ENCODE measurements at places on chromosomes 16 and 17.

- peak overlapping the region; percentile 48 for H3K4me3 ChIP-seq
- no peaks in the 10 kb centered on the region for H3K27me3 ChIP-seq
- peak overlapping the region; percentile 100 for H3K27ac ChIP-seq
- peaks cover 80% of the 10 kb centered on the region for H3K4me1 ChIP-seq
- peaks cover 16% of the 10 kb centered on the region for H3K36me3 ChIP-seq
These were observed 46.2 kb downstream of the TUBD1 start for GRCh38 chr17:59846394-59847165.

DNA sequence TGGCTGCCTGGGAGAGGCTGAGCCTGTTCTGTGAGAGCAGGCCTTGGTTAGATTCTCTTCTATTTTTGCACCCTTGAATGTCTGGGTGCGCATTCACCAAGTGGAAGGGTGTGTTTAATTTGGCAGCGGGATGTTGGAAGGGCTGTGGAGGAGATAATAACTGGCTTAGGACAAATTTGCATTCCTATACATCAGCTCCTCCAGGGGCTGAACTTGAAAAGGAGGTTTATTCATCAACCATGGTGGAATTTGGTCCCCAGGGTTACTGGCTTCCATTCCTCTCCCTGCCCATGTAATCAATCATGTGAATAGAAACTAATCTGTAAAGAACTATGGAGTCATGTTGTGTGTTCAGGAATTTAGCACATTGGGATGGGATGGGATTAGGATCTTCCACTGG lies 100.2 kb upstream of the FOXF1 start:
- H3K4me1 ChIP-seq: no peaks in the 10 kb centered on the region
- H3K27me3 ChIP-seq: peaks cover 14% of the 10 kb centered on the region
- DNase-seq: no peak
- H3K36me3 ChIP-seq: no peaks in the 10 kb centered on the region
- H3K4me3 ChIP-seq: no peak overlapping the region

GRCh38 chr17:76467809-76468633 lies 618 bp downstream of the AANAT start:
- H3K27me3 ChIP-seq: no peaks in the 10 kb centered on the region
- H3K36me3 ChIP-seq: peaks cover 4% of the 10 kb centered on the region
- no peak for DNase-seq
- H3K4me1 ChIP-seq: peaks cover 3% of the 10 kb centered on the region

DNA sequence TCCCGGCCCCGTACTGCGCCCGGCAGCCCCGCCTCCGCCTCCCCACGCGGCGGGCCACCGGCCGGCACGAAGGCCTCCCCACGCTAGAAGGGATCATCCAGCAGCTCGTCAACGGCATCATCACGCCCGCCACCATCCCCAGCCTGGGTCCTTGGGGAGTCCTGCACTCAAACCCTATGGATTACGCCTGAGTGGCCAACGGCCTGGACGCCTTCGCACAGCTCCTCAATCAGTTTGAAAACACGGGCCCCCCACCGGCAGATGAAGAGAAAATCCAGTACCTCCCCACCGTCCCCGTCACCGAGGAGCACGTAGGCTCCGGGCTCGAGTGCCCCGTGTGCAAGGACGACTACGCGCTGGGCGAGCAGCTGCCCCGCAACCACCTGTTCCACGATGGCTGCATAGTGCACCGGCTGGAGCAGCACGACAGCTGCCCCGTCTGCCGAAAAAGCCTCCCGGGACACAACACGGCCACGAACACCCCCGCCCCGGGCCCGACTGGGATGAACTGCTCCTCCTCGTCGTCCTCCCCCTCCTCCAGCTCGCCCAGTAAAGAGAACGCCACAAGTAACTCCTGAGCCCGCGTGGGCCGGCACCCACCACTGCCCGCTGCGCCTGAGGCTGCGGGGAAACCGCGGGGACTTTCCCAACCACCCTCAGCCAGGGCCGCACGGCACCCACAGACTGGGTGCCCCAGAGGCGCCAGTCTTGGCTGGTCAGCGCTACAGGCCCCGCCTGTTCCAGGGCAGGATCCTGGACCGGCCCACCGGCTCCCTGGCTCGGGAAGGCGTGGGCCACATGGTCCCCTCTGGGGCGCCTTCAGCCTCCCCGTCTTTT lies 39.0 kb upstream of the AKAP1 start:
- no peaks in the 10 kb centered on the region for H3K36me3 ChIP-seq
- DNase-seq: peak; percentile 48
- peak overlapping the region; percentile 22 for H3K27ac ChIP-seq
- H3K4me1 ChIP-seq: peaks cover 14% of the 10 kb centered on the region
- peak overlapping the region; percentile 64 for H3K4me3 ChIP-seq
- peaks cover 55% of the 10 kb centered on the region for H3K27me3 ChIP-seq

GRCh38 chr17:62866471-62866870 lies 58.4 kb upstream of the MARCHF10 start:
- H3K4me1 ChIP-seq: no peaks in the 10 kb centered on the region
- no peak overlapping the region for H3K27ac ChIP-seq
- H3K36me3 ChIP-seq: no peaks in the 10 kb centered on the region
- DNase-seq: no peak
- peaks cover 20% of the 10 kb centered on the region for H3K27me3 ChIP-seq
- no peak overlapping the region for H3K4me3 ChIP-seq

DNA sequence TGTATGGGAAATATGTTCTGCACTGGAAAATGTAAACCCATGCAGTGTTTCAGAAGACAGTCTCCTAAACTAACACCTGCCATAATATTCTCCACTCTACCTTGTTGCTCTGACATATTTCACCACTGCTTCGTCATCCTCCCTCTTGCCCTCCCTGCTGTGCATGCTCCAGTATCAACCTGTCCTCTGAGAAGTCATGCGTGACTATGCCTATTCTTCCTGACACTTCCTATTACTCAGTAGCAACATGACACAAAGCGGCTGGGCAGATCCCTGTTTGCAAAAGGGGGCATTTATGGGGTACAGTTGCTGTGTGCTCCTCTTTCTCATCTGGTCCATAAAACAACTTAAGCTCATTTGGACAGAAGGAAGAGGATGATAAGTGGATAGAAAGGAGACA lies 805.6 kb upstream of the EEF2KMT start:
- no peaks in the 10 kb centered on the region for H3K4me1 ChIP-seq
- H3K4me3 ChIP-seq: no peak overlapping the region
- H3K36me3 ChIP-seq: no peaks in the 10 kb centered on the region
- no peak for DNase-seq
- no peak overlapping the region for H3K27ac ChIP-seq

GRCh38 chr16:986411-986810 lies 4.8 kb downstream of the SOX8 start:
- no peak overlapping the region for H3K27ac ChIP-seq
- H3K36me3 ChIP-seq: no peaks in the 10 kb centered on the region
- peaks cover 10% of the 10 kb centered on the region for H3K4me1 ChIP-seq
- H3K4me3 ChIP-seq: no peak overlapping the region
- peaks cover 4% of the 10 kb centered on the region for H3K27me3 ChIP-seq
- no peak for DNase-seq

DNA sequence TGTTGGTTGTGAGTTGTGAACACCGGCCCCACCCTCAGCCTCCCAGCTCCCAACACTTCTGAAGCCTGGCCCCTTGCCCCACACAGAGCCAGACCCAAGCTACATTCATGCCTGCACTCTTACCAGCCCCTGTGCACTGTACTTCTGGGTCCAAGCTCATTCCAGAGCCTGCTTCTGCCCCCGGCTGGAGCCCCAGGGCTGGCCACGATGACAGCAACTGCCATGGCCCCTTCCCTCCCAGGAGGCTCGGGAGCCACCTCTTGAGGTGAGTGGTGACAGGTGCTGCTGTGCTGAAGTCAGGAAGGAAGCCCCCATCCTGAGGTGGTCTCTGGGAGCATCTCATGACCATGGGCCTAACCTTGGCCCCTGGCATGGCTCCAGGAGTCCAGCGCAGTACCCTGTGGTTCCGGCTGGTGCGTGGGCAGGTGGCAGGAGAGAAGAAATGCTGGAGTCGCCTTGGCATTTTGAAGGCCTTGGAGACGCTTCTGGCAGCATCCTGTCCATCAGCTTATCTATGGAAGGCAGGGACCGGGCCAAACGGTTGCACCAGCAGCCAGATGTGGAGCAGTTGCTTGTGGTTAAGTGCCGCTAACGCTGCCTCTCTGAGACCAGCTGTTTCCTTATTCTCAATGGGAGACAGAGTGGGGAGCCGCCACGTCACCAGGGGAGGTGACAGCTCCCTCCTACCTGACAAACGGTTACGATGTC lies 3.9 kb upstream of the CDT1 start:
- H3K36me3 ChIP-seq: peaks cover 6% of the 10 kb centered on the region
- H3K4me3 ChIP-seq: no peak overlapping the region
- H3K27ac ChIP-seq: peak overlapping the region; percentile 2
- H3K4me1 ChIP-seq: peaks cover 18% of the 10 kb centered on the region
- no peaks in the 10 kb centered on the region for H3K27me3 ChIP-seq

GRCh38 chr16:67114793-67115192 lies 5.1 kb downstream of the PHAF1 start:
- H3K27ac ChIP-seq: no peak overlapping the region
- no peaks in the 10 kb centered on the region for H3K27me3 ChIP-seq
- H3K4me3 ChIP-seq: no peak overlapping the region

DNA sequence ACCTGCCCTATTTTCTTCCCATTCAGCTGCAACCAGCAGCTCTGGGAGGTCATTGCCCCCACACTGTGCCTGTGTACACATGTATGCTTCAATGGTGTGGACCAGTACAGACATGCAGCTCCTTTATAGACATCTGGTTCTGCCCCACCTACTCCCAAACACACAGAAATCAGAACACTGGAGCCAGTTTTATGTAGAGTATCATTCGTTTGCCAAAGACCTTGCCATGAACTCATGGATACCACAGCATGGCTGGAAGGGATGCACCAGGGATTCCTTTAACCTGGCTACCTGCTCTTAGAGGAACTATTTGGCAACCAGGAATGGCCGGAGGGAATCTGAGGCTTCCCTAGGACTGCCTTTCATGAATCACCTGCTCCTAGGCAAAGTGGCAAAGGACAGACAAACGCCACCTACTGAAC lies 60.4 kb downstream of the ZFHX3 start:
- peaks cover 7% of the 10 kb centered on the region for H3K4me1 ChIP-seq
- H3K36me3 ChIP-seq: no peaks in the 10 kb centered on the region
- no peak overlapping the region for H3K4me3 ChIP-seq
- no peak overlapping the region for H3K27ac ChIP-seq
- H3K27me3 ChIP-seq: no peaks in the 10 kb centered on the region

DNA sequence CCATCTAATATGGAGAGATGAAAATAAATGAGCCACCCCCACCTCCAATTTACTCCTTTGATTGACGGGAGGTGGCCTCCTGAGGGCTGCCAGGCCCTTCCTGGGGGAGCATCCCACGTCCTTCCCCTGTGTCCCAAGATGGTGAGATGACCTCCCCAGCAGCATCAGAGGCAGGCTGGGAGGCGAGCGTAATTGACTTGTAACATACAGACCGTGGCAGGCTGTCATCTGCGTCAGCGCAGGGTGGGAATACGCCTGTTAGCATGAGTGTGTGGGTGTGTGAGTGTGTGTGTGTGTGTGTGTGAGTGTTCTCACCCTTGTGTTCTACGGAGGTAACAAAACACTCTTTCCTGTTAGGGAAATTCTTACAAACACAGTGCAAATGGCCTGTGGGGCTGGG lies 156.9 kb upstream of the CIBAR2 start:
- H3K27ac ChIP-seq: no peak overlapping the region
- H3K36me3 ChIP-seq: no peaks in the 10 kb centered on the region
- no peaks in the 10 kb centered on the region for H3K4me1 ChIP-seq
- no peak for DNase-seq
- H3K4me3 ChIP-seq: no peak overlapping the region
- peaks cover 2% of the 10 kb centered on the region for H3K27me3 ChIP-seq

GRCh38 chr17:81148986-81149533 lies 16.2 kb upstream of the PVALEF start:
- no peak overlapping the region for H3K27ac ChIP-seq
- no peak for DNase-seq
- H3K27me3 ChIP-seq: no peaks in the 10 kb centered on the region
- no peaks in the 10 kb centered on the region for H3K4me1 ChIP-seq
- no peak overlapping the region for H3K4me3 ChIP-seq
- H3K36me3 ChIP-seq: no peaks in the 10 kb centered on the region

DNA sequence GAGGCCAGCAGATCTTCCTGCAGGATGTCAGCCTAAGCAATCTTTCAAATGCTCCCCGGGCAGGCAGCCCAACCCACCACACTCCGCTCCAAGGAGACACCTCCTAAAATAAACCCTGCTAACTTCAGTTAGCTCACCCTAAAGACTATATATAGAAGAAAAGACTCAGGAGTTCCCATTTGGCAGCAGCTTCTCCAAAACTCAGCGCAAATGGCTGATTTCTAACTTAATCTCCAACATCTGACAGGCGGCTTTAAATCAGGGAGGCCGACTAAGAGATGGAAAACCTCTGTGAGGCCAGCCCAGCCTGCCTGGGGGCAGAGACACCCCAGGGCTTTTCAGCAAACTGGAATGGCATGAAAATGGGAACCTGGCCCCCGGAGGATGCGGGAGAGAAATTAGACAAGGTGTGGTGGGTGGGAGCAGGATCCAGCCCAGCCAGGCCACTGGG lies 91.6 kb downstream of the XYLT1 start:
- H3K4me1 ChIP-seq: peaks cover 70% of the 10 kb centered on the region
- DNase-seq: no peak
- no peak overlapping the region for H3K4me3 ChIP-seq
- no peaks in the 10 kb centered on the region for H3K27me3 ChIP-seq
- H3K27ac ChIP-seq: no peak overlapping the region
- no peaks in the 10 kb centered on the region for H3K36me3 ChIP-seq

- peaks cover 2% of the 10 kb centered on the region for H3K4me1 ChIP-seq
- DNase-seq: no peak
- no peak overlapping the region for H3K4me3 ChIP-seq
- peaks cover 7% of the 10 kb centered on the region for H3K27me3 ChIP-seq
- H3K36me3 ChIP-seq: no peaks in the 10 kb centered on the region
These were observed 10.4 kb upstream of the RUNDC3A start for GRCh38 chr17:44297975-44298374.

DNA sequence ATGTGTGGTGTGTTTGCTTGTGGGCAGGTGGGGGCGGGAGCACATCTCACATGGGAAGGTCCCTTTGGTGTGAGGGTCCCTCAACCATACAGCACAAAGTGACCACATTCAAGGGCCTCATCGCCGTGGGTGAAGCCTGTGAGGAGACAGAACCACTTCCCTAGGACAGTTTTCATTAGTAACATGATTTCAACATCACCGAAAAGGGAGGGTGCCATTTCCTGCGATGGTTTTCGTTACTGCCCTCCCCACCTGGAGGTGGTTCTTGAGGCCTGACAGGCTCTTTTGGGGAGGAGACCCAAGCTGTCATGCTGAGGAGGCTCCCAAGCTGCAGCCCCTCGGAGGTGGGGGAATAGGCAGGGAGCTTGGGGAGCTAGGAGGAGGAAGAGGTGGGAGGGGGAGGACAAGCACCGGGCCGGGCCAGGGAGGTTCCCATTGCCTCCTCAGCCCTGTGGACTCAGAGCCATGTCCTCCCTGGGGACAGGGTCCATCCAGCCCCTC lies 9.5 kb downstream of the CD300LB start:
- no peaks in the 10 kb centered on the region for H3K36me3 ChIP-seq
- H3K4me3 ChIP-seq: no peak overlapping the region
- H3K27me3 ChIP-seq: peaks cover 31% of the 10 kb centered on the region
- H3K4me1 ChIP-seq: peaks cover 21% of the 10 kb centered on the region
- DNase-seq: peak; percentile 27

GRCh38 chr17:39835038-39835786 lies 28.9 kb downstream of the IKZF3 start:
- DNase-seq: no peak
- H3K36me3 ChIP-seq: peaks cover 62% of the 10 kb centered on the region
- no peaks in the 10 kb centered on the region for H3K27me3 ChIP-seq
- peaks cover 40% of the 10 kb centered on the region for H3K4me1 ChIP-seq
- peak overlapping the region; percentile 31 for H3K27ac ChIP-seq
- H3K4me3 ChIP-seq: no peak overlapping the region
